ENCODE measurements at places on chromosomes 11 and 22.

GRCh38 chr22:29707010-29707409 is 12.8 kb upstream of the CABP7 start:
- no peak for DNase-seq

DNA sequence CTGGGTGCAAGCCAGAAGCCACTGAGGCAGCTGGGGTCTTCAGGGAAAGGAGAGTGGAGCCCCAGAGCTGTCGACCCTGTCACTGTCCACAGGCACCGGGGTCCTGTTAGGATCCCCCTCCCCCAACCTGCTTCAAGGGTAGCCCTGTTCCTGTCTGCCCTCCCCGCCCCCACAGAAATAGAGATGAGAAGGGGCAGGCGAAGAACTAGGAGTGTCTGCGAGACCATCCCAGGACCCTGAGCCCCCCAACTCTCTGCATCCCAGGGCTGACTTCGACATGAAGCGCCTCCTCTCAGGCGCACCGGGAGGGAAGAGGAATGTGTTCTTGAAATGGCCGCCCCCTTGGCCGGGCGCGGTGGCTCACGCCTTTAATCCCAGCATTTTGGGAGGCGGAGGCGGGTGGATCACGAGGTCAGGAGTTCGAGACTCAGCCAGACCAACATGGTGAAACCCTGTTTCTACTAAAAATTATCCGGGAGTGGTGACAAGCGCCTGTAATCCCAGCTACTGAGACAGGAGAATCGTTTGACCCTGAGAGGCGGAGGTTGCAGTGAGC is 607 bp upstream of the ZNF70 start:
- no peak for DNase-seq

DNA sequence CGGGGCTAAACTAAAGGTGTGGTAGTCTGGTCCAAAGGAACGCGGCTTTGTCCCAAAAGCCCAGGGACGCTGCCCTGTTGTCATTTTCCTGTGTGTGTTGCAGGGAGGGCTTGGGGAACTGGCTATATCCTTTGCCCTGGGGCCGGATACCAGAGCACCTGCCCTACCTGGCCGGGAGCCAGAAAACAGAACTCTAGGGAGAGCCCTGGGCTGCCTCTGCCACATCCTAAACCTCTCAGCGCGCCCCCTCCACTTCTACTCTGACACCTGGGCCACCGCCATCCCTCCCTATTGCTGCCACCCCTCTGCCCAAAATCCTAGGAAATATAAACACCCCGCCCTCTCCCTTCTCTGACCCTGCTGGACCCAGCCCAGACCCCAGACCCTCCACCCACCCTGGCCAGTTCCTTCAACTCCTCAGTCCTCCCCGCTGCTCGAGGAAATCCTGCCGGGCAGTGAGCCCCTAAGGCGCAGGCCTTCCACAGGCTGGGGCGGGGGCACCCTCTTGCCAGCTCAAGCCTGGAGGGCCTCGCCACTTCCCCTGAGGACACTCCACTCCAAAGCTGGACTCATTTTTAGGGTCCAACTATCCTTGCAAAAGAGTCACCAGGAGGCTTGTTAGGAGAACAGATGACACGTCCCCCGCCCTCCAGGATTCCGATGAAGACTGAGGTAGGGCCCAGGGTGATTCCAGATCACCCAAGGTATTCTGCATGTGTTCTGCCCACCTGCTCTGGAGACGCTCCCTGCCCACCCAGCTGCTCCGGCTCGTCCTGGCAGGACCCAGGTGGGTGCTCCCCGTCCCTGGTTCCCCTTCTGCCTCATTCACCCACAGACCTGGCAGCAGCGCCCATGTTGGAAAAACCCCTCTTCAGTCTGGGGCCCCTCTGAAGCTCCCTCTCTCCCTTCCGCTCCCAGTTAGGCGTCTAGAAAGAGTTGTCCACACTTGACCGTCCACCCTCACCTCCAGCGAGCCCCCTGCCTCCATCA is 12.2 kb downstream of the KCTD17 start:
- no peak for DNase-seq

DNA sequence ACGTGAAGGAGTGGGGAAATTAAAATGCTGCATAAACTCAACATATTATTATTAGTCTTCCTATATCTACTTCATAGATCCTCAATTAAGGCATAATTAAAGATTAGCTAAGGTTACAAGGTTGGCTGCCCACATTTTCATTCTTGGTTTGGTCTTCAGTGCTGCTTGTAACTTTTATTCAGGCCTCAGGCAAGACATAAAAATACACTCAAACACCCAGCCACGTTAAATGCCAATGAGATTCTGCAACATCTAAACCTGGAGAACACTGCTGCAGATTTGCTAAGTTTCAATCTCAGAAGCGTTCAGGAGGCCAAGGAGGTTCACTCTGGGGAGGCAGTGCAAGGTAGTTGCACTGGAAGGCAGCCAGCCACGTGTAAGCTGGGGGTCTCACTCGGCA is 358.7 kb upstream of the NARS2 start:
- DNase-seq = no peak

GRCh38 chr11:12343526-12343925 is 33.8 kb upstream of the PARVA start:
- DNase-seq = no peak

- DNase-seq = no peak
Measured at GRCh38 chr11:91796999-91797398, 427.6 kb upstream of the FAT3 start.

DNA sequence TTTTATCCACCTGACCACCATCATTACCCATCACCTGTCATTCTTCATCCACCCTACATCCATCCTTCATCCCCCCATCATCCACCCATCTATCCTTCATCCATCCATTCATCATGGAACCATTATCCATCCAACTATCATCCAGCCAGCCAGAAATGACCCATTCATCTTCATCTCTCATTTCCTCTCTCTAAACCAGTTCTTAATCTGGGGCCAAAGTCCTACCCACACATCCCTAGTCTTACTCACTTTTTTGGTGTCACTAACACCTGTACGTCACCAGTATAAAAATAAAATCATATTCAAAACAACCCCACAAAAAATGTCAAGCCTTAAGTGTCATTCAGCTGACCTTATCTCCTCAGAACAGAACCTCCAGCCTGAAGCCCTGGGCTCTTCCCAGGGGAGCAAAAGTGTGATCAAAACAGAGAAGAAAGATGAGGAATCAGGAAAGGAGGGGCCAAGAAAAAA is 12.3 kb downstream of the SPI1 start:
- no peak for DNase-seq

GRCh38 chr11:35748644-35749043 is 86.1 kb downstream of the TRIM44 start:
- no peak for DNase-seq

- no peak for DNase-seq
Measured at GRCh38 chr22:44330188-44330743, 17.5 kb upstream of the SHISAL1 start.

DNA sequence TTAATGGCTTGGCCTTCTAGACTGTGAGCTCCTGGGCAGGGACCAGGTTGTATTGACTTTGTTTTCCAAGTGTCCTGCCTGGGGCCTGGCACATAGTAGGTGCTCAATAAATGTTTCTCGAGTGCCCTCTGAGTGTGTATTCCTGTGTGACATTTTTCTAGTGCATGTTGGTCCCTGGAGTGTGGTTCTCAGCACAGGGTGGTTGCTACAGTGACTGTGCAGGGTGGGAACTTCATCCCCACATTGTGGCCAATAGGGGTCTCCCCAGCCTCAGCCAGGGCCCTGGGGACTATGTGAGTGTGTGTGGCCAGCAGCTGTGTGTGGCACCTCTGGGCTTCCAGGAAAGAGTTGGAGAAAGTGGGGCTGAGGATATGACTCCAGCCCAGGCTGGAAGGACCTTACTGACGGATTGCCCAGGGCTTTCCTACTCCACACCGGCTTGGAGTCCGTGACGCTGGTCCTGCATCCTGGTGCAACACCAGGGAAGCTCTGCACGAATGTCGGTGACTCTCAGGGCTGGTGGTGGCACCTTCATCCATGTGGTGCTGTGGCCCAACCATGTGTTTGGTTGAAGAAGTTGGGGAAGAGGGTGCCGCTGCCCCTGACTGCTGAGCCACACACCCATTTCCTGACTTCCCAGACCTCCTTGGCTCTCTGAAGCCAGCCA is 9.0 kb upstream of the MARK2 start:
- DNase-seq = no peak

GRCh38 chr11:128226106-128226716 is 361.1 kb downstream of the ETS1 start:
- DNase-seq = no peak

- no peak for DNase-seq
Measured at GRCh38 chr11:100404907-100405306, 282.2 kb upstream of the ARHGAP42 start.

DNA sequence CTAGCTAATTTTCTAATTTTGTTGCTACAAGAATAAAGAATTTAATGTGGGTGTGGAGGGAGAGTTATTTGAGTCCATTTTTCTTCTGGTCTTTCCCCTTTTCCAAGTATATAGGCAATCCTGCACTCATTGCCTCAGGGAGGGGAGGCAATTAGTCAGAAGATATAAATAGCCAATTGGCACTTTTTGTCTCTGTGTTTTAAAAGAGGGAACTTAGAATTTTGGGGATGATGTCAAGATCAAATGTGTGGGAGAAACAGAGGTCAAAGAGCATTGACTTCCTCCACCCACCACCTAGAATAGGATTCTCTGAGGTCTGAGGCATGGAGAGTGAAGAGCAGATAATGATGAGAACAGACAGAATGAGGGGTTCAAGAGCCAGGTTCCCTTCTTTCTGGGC is 120.3 kb upstream of the ZC3H12C start:
- no peak for DNase-seq

- no peak for DNase-seq
Measured at GRCh38 chr11:86192519-86193257, 51.9 kb upstream of the EED start.

DNA sequence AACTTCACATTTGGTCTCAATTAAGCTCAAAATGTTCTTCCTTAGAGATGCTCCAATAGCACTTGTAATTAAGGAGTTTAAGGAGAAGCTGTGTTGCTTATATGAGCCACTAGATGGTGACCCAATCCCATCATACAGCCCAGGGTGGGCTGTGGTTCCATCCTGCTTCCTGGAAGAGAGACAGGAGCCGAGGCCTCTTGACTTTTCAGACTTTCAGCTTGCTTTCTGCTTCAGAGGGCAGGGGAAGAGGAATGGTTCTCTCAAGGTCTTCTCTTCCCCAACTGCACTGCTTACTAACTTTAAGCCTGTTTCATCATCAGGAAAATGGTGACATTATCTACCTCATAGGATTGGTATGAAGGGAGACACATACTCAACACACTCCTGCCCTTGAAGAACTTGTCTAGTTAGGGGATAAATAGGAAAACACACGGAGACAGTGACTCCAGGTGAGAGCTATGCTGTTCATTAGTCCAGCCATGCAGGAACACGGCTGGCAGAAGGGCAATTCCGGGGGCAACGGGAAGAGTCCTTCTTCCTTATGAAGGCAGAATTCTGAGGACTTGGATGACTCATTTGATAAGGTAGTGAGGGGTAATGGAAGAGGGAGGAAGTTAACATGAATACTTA is 20.1 kb downstream of the TMEM218 start:
- DNase-seq = peak; percentile 66

DNA sequence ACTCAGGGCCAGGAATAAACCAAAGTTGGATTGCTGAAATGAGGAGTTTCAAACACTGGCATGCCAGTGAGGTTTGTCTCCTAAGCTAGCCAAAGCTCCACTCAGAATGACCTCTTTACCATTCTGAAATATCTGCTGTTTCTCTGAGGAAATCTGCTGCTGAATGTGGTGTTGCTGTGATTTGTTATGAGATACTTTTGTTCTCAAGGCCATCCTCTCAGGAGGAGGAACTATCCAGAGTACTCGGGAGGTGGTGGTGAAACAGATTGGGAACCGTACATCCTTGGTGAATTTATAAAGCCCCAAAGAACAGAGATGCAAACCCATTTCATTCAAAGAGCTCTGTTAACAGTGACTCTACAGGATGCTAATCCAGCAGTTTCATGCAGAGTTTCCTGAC is 50.5 kb downstream of the BDNF start:
- DNase-seq = no peak

DNA sequence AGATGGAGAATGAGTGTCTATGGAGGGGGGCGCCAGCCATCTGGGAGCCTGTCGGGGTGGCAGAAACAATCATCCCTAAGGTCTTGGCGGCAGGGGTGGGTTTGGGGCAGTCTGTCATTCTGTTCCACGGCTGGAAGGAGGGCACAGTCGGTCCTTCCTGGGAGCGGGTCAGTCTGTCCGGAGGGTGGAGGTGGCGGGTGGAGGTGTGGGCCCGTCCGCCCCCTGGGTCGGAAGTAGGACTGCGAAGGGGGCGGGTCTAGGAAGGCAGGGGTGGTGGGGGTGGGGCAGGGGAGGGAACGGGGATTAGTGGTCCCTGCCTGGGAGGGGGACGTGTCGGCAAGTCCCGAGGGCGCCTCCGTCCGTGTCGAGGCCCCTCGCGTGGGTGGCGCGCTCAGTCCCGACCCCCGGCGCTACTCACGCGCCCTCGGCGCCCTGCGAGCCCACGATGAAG is 461 bp downstream of the TBC1D10A start:
- no peak for DNase-seq

DNA sequence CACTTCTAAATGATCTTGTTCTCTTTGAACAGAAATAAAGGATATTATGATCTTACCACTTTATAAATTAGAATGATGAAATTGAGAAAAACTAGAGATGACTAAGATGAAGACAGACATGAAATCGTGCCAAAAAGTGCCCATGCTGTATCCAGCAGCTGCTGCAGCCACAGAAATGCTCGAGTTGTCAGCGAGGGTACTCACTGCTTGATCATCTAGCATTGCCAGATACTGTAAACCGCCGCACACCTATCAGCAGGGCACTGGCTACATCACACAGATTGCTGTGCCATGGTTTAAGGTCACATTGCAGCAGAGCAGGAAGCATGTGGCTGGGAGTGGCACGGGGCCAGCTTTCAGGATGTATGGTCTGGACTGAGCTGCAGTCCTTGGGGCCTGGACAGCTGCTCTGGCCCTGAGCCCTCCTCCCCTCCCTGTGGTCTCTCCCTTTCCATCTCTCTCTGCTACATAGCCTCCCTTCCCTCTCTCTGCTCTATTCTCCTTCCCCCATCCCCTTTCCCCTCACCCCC is 51.0 kb upstream of the SEPTIN5 start:
- DNase-seq = no peak

DNA sequence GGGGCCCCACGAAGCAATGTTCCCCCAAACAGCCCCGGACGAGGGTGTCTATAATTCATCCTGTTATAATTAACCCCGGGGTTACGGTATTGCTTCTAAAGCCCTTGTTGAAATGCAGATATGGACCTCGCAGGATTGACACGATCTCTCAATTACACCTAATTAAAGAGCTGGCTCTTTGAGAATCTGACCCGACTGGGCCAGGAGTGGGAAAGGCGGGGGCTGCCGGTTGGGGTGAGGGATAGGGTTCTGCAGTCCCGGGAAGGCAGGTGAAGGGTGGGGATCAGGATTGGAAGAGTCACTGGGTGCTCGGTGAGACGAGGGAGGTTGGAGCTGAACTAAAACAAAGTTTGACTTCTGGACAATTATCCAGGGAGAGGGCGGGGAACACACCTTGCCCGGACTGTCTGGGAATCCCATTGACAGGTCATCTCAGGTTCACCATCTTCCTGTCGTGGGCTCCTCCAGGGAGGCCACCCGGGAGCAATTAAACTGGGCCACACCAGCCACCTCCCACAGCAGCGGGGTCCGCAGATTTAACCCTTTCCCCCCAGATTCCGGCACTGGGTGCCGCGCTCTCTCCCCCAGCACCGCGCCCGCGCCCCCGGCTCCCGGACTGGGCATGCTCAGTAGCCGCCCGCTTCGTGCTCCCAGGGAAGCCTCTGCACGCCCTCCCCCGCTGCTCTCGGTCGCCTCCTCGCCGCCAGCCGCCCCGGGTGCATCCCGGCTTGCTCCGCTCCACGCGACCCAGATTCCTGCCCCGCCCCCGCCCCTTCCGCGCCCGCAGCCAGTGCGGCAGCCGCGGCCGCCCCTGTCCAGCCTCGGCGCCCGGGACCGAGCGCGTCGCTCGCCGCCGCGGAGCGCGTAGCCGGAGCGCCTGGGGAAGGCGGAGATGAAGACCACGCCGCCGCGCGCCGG is at the start of gene ELMOD1:
TSS of gene ELMOD1 (plus strand) at position 688 of the 918 bp plus-strand sequence. CDS start 27,043 bp downstream, outside the sequence.
- DNase-seq = peak; percentile 56

Measured in D721Med (cell line).